ENCODE measurements at places on chromosomes 6 and 20. TPM values are rescaled to one million over a fixed set of nuclear protein-coding genes. Genes with fewer than 3 reads are reported as not detected.

The SUMO4 gene
- total RNA-seq = 16.9 TPM

The FUT9 gene
- total RNA-seq = under 0.01 TPM

The SDHAF4 gene
- total RNA-seq = 2.6 TPM

The SOX18 gene
- not detected for total RNA-seq

The MAS1 gene
- total RNA-seq = 0.10 TPM

The WFDC5 gene
- total RNA-seq = not detected

The LRRC1 gene
- 0.73 TPM for total RNA-seq

The DZANK1 gene
- total RNA-seq = 0.84 TPM

The TCP11 gene
- not detected for total RNA-seq

The PAK5 gene
- not detected for total RNA-seq

The OR2J3 gene
- not detected for total RNA-seq

The BTN1A1 gene
- not detected for total RNA-seq

The ANKRD66 gene
- total RNA-seq = not detected

The SCRT2 gene
- not detected for total RNA-seq

The SLPI gene
- 0.63 TPM for total RNA-seq
